ENCODE measurements at places on chromosomes 4 and X. TPM values are rescaled to one million over a fixed set of nuclear protein-coding genes. Genes with fewer than 3 reads are reported as not detected.

Gene BCORL1
- 1.7 TPM for total RNA-seq

Gene F9
- not detected for total RNA-seq

Gene HS6ST2
- 0.08 TPM for total RNA-seq

Gene HS3ST1
- 3.1 TPM for total RNA-seq

Gene FRG2
- not detected for total RNA-seq

Gene HTN3
- total RNA-seq, result not detected

Gene FAM114A1
- 325 TPM for total RNA-seq

Gene AADAT
- total RNA-seq, result 2.3 TPM

Gene CSAG2
- total RNA-seq, result not detected

Gene ANXA3
- 8.8 TPM for total RNA-seq

Gene CCDC120
- under 0.01 TPM for total RNA-seq

Gene PNMA5
- total RNA-seq, result not detected

Gene GPRIN3
- 0.90 TPM for total RNA-seq

Gene CT45A10
- total RNA-seq, result not detected

Gene BCLAF3
- total RNA-seq, result 4.9 TPM

Measured in smooth muscle cell of the coronary artery (primary cell).